GM23248 (cell line): ENCODE measurements at places on chromosomes 11 and 22.

GRCh38 chr11:92917927-92918326 is 51.5 kb upstream of the MTNR1B start:
- no peak for DNase-seq

GRCh38 chr22:28947125-28947524 is 63.8 kb downstream of the ZNRF3 start:
- DNase-seq: no peak

DNA sequence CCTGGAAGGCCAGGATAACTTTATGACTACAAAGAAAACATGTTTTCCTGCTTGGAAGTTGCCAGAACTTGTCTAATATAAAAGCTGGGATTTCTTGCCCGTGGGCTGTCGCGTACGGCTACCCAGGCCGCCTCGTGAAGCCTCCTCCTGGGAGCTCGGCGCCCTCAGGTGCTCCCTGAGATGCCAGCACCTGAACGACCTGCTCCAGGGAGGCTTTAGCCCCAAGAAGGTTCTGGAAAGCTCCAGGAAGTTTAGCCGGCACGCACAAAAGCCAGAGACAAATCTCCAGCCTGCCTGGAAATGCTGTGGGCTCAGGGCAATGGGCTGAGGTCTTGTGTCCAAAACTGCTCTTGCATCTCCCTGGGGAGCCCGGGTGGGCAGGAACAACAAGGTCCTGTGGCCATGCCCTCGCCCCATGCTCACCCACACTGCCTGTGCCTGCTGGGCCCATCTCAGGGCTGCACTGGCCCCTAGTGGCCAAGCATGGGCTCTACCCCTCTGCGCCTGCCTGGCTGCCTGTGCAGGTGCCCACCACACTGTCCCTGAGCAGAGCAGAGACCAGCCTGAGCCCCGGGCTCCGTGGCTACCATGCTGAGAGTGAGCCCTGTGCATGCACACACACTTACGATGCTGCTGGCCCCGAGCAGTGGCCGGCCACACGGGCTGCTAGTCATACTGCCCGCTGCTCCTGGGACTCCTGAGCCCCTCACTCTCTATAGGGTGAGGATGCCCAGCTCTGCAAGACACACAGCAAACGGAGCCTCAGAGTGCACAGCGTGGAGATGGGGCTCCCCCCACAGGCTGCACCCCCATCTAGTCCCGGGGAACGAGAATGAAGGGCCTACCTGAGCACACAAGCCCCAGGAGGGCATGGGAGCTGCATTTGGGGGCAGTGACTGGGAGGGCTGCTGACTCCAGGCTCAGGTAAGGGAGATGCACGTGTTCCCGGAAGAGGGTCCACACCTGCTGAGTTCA is 4.9 kb upstream of the CELSR1 start:
- peak; percentile 81 for DNase-seq

DNA sequence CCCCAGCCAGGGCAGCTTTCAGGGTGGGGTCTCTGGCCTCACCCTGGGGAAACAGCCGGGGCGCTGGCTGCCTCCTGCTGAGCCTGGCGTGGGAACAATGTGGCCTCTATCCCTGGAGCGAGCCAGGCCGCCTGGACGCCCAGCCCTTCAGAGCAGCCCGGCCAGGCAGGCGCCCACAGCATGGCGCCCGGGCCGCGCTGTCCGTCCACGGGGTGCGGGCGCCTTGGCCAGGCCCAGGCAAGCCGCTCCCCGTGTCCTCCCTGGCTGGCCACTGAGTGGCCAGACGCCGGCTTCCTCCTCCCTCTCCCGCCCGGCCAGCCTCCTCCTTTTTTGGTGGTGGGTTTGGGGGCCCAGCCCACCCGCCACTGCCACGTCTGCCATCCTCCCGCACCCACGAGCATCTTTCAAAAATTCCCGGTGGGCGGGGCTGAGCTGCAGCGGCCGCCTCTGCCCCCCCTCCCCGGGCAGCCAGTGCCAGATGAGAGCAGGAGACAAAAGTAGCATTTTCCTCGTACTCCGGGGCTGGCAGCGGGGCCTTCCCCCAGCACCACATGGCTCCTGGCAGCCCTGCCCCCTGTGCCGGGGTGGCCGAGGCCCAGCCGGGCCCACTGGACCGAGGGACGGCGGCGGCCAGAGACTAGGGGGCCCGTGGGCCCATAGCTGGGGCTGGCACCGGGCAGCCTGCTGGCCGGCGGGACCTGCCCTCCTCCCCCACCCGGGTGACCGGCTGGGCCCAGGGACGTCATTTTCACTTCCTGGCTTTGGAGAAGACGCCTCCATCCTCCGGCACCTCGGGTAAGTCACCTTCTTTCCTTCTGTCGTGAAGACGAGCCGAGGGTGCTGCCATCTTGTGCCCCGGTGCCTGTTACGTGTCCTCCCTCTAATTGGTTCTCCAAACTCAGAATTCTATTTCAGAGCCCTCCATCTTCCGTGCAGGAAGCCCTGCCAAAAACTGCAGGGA is 70.2 kb upstream of the PPARA start:
- peak; percentile 96 for DNase-seq

GRCh38 chr11:26037716-26038115 is 294.2 kb upstream of the ANO3 start:
- DNase-seq: no peak

GRCh38 chr11:46410021-46410420 is 18.4 kb upstream of the CHRM4 start:
- DNase-seq: no peak

DNA sequence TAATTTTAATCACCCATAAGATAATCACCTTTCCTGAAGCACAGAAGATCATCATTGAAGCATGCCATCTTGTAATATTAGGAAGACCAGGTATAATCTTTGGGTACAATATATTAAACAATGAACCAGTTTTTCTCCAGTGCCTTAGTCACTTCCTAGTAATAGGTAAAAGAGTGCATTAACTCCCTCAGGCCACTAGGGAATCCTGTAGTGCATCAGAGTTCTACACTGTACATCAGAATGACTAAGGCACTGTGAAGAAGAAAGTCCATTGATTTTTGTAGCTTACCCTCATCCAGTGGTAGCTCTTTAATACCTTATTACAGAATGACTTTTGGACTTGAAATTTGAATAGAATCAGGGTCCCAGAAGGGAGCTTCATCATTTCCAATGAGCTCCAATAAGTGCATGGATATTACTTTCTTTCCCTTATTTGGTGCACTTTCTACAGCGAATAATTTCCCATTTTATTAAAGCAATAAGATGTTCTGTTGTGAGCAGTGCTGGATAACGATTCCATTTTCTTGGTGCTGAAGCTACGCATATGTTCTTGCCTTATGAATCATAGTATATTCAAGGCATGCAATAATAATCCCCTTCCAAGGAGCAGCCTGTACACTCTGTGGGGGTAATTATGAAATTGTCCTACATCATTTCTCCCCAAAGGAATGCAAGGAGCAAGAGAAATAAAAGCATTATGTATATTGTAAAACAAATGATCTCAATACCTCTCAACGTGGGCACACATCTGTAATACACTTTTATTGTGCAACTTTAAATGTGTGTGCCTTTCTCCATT is 4.7 kb downstream of the C11orf87 start:
- DNase-seq: peak; percentile 51

GRCh38 chr22:30546616-30547015 is at the start of gene SEC14L6:
SEC14L6 (minus strand) TSS chr22:30546741; CDS start chr22:30546682, 59 bp downstream.
- no peak for DNase-seq

GRCh38 chr11:116263770-116264169 is 509.0 kb downstream of the BUD13 start:
- no peak for DNase-seq

- DNase-seq: no peak
Measured at GRCh38 chr11:75199412-75199955, 41.1 kb upstream of the TPBGL start.

DNA sequence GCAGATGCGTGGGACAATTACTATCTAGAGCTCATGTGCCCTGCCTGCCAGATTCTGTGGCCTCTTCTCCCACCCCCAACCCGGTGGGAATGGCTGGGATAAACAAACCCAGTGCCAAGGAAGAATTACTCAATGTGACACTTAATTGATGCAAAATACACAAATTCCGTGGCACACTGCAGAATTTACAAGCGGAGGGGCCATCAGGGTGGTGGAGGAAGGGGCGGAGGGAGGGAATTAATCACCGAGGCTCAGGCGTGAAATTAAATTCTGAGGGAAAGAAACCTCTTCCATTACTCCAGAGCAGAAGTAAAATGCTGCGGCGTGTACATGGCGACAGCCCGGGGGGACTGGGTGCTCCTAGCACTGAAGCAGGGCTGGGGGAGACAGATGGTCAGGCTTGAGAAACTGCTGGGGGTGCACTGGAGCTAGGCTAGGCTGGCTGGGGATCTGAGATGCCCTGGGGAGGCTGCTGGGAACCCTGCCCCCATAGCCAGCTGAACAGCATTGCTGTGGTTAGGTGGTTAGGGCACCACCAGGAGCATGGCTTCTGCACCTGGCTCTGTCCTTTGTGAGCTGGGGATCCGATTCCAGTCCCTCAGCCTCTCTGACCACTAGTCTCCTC is 200.6 kb downstream of the CEP164 start:
- no peak for DNase-seq

DNA sequence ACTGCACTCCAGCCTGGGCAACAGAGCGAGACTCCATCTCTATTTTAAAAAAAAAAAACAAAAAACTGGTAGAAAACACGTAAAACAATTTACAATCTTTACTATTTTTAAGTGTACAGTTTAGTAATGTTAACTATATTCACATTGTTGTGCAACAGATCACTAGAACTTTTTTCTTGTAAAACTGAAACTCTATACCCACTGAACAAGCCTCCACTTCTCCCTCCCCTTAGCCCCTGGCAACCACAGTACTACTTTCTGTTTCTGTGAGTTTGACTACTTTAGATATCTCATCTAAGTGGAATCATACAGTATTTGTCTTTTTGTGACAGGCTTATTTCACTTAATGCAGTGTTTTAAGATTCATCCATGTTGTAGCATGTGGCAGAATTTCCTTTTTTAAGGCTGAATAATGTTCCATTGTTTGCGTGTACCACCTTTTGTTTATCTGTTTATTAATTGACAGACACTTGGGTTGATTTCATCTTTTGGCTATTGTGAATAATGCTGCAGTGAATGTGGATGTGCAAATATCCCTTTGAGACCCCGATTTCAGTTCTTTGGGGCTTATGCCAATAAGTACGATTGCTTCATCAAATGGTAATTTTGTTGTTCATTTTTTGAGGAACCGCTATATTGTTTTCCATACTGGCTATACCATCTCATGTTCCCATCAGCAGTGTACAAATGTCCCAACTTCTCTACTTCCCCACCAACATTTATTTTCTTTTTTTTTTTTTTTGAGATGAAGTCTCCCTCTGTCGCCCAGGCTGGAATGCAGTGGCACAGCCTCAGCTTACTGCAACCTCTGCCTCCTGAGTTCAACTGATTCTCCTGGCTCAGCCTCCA is 11.0 kb downstream of the DDB2 start:
- DNase-seq: no peak

- no peak for DNase-seq
Measured at GRCh38 chr11:120127236-120127635, 10.7 kb downstream of the TRIM29 start.

DNA sequence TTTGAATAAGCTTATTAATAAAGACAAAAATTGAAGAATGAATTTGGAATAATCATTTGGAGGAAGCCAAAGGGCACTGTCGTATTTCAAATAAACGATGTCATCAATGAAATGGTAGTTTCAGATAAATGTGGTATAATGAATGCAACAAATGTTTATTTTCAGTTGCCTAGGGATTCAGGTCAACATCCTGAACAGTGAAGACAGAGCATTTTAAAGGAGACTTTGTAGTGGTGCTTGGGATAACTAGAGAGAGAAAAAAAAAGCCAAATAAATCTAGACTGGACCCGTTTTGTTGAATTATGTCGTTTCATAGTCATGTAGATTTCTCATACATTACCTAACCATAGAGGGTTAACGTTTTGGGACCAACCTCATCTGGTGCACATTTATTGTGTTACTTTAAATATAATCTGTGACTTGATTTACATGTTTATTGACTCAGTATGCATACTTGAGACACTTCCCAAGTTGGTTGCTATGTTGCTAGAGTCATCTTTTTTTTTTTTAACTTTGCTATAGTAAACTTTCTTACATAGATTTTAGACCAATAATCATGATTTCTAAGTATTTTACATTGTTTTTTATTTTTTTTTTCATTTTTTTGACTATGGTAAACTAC is 111.1 kb downstream of the NCAM1 start:
- DNase-seq: no peak

GRCh38 chr11:6240781-6241180 is 1.9 kb downstream of the CNGA4 start:
- DNase-seq: no peak

DNA sequence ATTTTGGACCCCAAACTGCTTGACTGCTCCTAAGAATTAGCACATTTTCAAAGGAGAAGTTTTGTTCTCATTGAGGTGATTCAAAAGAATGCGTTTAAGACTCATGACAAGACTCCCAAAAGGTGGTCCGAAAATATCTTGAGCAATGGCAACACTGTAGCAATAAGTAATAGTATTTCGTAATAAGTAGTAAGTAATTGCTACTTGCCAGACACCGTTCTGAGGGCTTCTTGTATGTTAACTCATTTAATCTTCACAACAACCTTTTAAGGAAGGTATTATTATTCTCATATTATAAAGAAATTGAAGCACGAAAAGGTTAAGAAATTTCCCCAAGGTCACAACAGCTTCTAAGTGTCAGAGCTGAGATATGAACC is 184.0 kb upstream of the SORL1-AS1 start:
- no peak for DNase-seq

- DNase-seq: no peak
Measured at GRCh38 chr22:37479196-37479595, 7.0 kb downstream of the MFNG start.

DNA sequence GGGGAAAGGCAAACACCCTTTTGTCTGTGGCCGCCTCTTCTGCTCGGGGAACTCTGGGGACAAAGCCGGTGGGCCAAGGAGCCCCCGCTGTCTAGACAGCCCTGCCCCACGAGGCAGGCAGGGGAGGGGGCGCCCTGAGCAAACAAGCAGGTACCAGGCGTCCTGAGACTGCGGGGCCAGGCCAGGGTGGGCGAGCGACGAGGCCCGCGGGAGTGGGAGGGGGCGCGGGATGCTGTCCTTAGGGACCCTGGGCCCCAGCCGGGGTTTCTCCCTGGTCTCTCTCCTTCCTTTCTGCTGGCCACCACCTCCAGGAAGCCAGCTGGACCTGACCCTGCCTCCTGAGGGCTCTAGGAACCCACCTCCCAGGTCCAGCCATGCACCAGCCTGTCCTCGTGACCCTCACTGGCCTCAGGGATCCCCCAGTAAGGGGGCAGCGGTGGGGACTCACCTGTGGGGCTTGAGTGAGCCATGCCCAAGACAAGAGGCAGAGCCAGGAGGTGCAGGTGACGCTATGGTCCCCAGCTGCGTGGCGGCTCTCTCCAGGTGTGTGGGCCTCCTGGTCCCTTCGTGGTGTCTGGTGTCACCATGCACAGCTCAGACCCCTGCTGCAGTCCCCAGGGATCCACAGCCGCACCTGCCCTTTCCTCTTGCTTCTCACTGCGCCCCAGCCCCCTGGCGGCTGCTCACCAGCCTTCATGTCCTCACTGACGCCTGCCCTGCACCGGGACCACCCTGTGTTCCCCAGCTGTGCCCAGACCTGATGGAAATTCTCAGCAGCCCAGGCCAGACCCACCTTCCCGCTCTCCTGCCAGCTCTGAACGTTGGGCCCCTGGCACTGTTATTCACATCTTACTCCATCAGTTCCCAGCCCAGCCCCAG is 26.5 kb upstream of the MUC5AC start:
- no peak for DNase-seq
